Stimulated activated CD4-positive, alpha-beta T cell treated with anti-CD3 and anti-CD28 coated beads, Interleukin-1b, Interleukin-23, amount 100 ng/mL, for 4 hours (primary cell): ENCODE measurements at places on chromosomes 6 and 20.

DNA sequence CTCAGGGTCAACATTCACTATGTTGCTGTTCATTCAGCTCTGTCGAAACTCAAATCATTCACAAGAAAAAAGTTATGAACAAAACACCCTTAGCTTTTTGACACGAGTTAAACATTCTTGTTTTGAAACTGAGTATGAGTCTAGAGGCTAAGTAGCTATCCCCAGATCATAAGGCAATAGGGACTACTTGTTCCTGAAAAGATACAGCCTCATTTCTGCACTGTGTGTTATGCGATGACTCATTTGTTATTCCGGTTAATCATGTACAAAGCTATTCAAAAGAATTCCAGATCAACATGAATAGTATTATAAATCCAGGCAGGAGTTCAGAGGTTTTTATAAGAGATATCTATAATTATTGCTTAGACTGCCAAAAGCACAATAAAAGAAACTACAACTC is 908.0 kb downstream of the QKI start:
- DNase-seq, result no peak

DNA sequence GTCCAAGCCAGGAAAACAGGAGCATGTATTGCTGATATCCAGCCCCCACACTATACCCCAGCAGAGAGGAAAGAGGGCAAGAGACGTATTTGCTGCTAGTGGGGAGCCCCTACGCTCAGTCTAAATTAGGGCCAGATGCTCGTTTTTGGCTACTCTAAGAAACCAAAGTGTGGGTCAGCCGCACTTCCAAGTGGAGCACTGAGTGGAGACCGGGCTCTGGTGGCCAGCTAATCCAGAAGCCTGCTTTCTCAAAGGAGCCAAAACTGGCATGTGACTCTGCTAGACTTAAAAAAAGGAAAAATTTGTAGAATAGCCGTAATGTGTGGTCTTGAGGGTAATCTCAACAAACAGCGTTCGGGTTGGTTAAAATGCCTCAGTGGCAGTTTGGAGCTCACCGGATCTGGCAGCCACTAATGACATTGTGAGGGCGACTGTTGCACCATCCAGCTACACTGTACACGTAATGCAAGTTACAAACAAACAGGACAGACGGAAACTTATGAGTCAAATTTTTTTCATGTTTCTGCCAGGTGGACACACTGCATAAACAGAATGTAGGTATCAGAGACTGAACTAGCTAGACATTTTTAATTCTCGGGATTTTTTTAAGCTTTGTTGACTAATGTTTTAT is 230.9 kb downstream of the FOXC1 start:
- DNase-seq, result no peak

GRCh38 chr20:10864076-10864672 is 190.4 kb upstream of the JAG1 start:
- DNase-seq, result no peak

- no peak for DNase-seq
Observed at GRCh38 chr20:50296450-50297375, 106.1 kb downstream of the CEBPB start.

GRCh38 chr6:140537834-140538705 is 1163.6 kb upstream of the CITED2 start:
- no peak for DNase-seq

- DNase-seq, result no peak
Observed at GRCh38 chr20:60104993-60105803, 147.0 kb downstream of the CDH26 start.

- no peak for DNase-seq
Observed at GRCh38 chr6:19896693-19897010, 59.5 kb downstream of the ID4 start.

DNA sequence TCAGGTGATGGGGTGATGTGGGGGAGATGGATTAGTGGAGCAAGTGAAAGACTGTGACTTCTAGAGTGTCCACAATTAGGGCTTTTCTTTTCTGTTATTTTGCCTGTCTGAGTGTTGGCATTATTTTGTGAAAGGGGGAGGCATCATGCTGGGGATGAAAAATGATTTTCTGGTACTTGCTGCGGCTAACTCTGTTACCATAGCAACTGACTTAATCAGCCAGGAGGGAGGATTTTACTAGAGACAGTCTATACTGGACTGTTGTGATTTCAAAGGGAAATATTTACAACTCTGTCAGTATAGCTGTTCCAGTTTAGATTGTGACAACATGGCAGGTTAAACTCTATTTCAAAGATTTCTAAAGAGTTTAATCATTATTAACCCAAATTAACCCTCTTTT is 30.4 kb upstream of the MRAP2 start:
- DNase-seq, result no peak

DNA sequence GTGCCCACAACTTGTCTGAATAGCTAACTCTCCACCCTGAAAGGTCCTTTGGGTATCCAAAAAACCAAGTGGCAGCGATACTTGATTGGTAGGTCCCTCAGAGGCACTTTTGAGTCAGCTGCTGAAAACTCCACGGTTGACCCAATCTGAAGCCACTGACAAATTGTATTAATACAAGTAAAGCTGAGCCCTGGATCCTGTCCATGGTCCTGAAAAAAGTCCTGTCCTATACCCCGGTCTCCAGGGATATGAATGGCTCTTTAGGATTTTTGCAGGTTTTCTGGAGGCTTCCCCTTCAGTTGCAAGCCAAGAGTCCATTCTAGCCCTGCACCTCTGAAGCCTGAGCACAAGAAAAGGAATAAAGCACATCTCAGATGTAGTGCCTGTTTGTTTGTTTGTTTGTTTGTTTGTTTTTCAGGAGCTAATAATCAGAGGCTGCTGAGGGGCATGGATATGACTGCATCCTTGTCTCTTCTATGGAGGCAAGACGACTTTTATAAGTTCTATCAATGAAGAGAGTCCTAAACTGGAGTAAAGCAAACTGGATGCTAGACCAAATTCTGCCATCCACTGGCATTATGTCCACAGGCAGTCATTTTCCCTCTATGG is 1.7 kb upstream of the SLC12A5 start:
- no peak for DNase-seq

DNA sequence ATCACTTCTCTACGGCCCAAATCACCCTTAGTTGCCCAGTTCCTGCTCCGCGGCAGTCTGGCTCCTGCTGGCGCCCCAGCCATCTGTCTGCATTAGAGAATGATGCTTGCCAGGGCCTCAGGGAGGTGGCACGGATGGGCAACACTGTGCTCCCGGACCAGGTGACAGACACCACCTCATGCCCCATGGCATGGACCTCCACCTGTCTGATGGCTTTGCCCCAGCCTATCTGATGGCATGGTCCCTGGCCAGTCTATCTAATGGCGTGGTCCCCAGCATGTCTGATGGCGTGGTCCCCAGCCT is 18.8 kb upstream of the MRGBP start:
- DNase-seq, result no peak

- no peak for DNase-seq
Observed at GRCh38 chr6:33419580-33420490, at the start of gene SYNGAP1. Gene SYNGAP1, plus strand, starts transcription at chr6:33420065. Its CDS starts 200 bp downstream, at chr6:33420265.

DNA sequence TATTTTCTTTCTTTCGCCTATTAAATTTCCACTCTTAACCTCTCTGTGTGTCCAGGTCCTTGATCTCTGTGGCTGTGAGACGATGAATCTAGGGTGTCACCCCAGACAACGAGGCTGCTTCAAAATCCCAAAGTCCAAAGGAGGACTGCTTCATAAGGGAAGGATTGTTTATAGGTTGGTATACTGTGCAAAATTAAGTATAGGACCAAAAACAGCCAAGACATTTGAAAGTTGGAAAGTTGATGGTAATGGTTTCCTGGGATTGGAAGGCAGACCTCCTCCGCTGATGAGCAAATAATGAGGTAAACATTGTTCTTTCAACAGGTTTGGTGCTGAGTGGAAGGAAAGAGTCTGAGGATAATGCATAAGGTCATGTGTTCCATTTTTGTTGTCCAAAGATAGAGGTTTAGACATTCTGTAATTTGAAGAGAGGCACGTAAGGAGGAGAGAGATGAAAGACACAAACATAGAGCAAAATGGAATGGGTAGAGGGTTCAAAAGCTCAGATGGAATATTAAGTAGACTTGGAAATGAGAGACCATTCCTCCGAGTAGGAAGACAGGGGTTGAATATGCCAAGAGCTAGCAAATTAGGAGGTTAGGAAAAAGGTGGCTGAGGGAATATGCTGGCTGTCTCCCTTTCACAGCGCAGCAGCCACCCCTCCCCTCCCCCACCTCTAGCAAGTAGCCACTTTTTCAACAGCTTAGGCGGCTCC is 24.8 kb downstream of the ZNF311 start:
- no peak for DNase-seq

DNA sequence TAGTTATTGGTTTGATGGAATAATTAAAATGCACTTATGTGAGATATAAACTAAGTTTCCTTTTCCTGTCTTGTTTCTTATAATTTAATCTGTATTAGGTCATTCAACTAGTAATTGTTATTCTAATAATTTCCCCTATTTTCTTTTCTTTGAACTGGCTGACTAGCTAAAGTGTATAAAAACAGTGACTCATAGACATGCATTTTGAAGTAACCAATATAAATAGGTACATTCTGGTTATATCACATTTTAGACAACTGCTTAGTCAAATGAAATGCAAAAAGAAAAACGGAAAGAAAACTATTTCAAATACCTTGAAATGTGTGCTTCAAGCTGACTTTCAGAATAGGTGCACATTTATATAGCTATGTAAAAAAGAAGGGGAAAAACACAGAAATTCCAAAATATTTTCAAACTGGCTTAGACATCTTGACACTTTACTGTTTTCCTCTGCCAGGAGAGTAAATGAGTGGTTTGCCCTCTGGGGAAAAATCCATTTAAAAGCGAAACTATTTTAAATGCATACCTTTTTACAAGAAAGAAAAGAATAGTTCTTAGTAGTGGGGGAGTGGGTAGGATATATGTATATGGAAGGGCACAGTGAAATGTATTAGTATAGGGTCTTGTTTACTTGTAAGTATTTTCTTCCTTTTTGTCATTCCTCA is 28.3 kb downstream of the KCNQ5 start:
- DNase-seq, result no peak

DNA sequence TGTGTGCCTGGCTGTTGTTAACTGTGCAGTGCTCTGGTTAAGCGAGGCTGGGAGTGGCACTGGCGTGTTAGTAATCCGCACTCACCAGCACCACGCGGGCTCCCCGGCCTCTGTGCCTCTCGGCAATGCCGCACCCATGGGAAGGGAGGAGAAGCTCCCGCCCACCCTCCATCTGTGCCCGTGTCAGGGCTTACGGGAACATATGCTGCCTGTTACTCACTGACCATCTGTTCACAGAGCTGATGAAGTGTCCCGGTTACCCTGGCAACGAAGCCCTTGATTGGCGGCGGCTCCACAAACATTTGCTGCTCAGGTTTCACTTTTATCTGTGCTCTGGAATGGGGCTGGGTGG is 114.7 kb downstream of the PSMB1 start:
- no peak for DNase-seq

DNA sequence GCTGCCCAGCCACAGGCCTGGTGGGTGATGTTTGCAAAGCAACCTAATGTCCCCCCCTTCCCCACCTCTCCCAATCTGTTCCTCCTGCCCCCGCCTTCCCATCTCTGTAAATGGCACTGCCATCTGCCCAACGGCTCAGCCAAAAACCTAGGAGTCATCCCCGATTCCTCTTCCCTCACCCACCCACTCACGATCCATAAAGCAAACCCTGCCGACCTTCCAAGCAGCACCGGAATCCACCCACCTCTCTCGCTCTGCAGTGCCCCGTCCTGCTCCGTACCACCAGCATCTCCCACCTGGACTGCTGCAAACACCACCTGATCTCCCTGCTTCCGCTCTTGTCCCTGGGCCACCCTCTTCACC is 37.6 kb downstream of the SULF2 start:
- no peak for DNase-seq

GRCh38 chr20:21781446-21782075 is 76.1 kb downstream of the PAX1 start:
- no peak for DNase-seq

DNA sequence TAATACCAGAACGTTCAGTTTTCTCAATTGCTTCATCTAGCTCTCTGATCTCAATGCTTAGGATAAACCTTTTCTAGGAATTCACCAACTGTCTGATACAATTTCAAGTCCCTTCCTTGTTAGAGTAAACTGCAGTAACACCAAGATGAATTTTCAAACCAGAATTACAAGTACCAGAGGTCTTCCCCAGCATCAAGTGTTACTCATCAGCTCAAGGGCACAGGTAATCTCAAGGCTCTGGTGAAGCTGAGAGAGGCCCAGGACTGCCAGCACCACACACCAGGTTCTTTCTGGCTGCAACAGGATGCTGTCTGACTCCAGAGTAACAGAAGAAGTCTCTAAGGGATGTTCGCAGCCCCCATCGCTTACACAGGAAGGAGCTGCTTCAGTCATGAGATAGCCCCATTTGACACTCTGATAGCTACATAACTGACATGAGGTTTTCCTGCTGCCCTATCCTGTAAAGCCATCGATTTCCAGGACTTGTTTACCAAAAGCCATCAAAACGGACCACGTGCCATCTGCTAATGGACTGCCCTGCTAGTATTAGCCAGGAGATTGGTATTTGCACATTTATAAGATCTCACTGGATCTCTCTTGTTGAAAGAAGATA is 549.4 kb downstream of the UTRN start:
- DNase-seq, result no peak

- DNase-seq, result no peak
Observed at GRCh38 chr6:129921169-129921817, 60.2 kb upstream of the TMEM244 start.

- no peak for DNase-seq
Observed at GRCh38 chr6:39102071-39102820, 12.7 kb downstream of the SAYSD1 start.

- no peak for DNase-seq
Observed at GRCh38 chr6:74742793-74743508, 462.9 kb downstream of the COL12A1 start.

GRCh38 chr20:47576516-47577033 is 74.9 kb downstream of the NCOA3 start:
- DNase-seq, result no peak

DNA sequence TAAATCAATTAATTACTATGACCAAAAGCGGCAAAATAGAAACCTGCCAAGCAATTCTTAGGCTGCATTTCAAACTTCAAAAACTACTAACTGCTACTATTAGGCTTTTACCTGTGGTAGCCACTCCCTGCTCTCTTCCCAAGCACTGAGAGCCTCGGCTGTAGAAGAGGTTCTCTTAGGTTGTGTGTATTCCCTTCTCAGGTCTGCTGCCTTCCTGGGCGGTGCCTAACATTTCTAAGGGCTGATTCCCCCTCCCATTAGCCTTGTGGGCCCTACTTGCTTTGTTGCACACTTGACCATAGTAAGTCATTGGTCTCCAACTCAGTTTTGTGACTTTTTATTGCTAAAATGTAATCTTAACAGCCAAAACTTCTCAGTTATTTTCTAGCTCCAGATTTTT is 146.1 kb upstream of the C6orf118 start:
- no peak for DNase-seq

DNA sequence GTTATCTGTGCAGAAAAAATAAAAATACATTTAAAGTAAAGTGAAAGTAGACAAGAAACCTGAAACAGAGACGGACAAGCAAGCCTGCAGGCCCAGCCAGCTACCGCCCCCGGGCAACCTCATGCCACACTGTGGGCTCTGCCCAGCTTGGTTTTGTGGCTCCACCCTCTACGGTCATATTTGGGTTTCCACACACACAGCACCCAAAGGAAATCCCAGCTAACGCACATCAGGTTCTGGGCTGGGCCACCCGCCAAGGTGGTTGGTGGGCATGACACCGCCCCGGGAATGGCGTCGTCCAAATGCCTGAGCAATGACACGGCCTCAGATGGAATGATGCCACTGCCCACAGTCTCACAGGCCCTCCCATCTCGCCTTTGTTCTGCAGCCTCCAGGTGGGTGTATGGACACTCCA is 22.9 kb downstream of the FAM110A start:
- DNase-seq, result no peak

- DNase-seq, result no peak
Observed at GRCh38 chr6:80376411-80376810, 269.9 kb downstream of the BCKDHB start.
